ENCODE measurements at places on chromosomes 2 and 18.
A peak's percentile ranks its signal among the peaks of the same experiment; 100 is the strongest.

DNA sequence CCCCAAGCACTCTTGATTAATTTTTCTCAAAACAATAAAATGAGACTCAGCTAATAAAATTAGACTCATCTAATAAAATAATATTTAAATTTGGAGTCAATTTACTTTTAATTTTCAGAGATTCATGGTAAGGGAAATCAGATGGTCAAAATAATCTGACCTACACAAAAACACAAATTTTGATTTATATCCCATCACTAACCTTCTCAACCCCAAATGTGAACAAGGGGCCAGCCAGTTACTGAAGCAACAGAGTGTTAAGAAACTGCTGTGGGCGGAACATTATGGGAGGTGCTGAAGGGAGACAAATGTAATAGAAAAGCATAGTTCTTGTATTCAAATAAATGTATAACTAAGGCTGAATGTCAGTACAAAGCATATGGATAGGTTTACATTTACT is 28.5 kb upstream of the PPP3R1 start:
- DNase-seq = no peak

DNA sequence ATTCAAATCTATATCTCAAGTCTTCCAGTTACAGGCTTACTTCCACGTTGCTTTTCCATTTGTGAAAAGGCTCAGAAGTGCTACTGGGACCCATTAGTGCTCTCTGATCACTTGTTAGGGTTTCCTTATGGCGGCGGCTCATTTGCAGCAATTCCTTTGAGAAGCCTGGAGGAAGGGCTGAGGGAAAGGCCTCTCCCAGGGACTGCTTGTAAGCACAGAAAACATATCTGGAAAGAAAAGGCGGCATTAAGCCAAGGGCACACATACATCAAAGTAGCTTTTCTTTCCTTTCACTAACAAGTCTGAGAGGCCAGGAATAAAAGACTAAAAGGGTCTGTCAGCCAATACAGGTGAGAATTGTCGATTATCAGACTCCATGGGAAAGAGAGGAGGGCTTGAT is 39.4 kb upstream of the ITGB6 start:
- DNase-seq = no peak

GRCh38 chr2:86300496-86300895 is 36.9 kb downstream of the REEP1 start:
- DNase-seq = no peak

GRCh38 chr2:106892048-106892447 is 6.1 kb upstream of the ST6GAL2 start:
- no peak for DNase-seq

DNA sequence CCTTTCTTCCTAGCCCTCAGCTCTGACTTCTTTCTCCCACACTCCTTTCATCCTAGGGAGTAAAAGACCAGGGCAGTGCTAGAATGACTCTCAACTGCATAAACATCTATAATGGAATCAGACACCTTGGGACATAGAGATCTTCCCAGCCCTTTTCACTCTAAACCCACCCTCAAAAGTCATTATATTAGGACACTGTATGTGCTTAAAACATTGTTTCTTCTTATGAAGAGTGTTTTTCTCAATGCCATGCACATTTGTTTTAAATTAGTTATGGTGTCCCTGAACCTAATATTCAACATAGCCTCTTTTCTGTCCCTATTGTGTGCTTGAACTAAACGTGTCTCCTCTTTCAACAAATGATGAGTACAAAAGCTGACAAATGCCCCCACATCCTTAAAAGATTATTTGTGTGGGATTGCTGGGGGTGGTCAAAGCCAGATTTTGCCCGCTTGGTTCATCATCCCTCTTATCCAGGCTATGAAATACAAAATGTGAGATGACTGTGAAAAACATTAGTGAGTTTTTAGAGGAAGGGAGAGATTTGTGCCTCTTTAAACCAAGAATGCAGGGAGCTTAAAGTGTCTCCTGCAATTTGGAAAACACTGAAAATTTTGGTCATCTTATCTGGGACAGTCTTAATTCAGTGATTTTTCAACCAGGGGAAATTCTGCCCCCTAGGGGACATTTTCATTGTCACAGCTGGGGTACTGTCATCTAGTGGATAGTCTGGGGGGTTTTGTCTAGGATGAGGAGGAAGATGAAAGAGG is 29.0 kb downstream of the SERPINB5 start:
- no peak for DNase-seq

- no peak for DNase-seq
Observed at GRCh38 chr2:27054721-27055120, 3.3 kb downstream of the AGBL5 start.

DNA sequence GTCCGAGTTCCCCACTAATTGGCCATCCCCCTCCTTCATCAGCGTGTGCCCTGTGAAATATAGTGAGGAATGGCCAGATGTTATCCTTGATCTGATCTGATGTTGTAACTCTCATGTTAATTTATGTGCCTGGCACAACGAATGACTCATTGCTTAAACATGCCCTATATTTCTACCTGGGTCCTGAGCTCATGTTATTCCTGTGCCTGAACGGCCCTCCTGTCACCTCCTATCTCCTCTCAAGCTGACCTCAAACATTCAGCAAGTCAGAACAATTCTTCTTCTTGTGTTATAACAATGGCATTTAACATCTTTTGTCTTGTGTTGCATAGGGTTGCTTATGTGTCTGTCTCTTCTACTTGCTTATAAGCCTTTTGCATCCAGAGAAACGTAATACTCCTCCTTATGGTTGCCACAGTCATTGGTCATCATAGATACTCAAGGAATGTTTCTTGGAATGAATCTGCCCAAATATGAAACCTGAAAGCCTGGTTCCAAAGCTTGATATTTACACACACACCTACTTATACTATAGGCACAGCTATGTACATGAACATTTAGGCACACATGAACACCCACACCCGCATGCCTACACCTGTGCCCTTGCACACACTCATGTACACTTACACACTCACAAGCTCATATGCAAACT is 80.2 kb upstream of the PHLPP1 start:
- no peak for DNase-seq

- DNase-seq = no peak
Observed at GRCh38 chr2:113922784-113923183, 32.9 kb downstream of the ACTR3 start.

GRCh38 chr2:107633580-107634147 is 193.0 kb upstream of the RGPD4 start:
- no peak for DNase-seq

DNA sequence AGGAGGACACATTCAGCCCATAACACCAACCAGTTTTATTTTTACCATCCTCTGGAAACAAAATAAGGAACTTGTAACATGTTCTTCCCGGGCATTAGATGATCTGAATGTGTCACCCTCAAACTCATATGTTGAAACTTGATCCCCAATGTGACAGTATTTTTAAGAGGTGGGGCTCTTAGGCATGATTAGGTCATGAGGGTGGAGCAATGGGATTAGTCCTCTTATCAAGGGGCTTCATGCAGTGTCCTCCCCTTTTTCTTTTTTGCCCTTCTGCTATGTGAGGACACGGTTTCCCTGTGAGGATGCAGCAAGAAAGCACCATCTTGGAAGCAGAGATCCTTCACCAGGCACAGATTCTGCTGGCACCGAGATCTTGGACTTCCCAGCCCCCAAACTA is 401.5 kb upstream of the TRIB2 start:
- no peak for DNase-seq

- DNase-seq = no peak
Observed at GRCh38 chr18:35268821-35269220, 21.2 kb downstream of the ZSCAN30 start.

DNA sequence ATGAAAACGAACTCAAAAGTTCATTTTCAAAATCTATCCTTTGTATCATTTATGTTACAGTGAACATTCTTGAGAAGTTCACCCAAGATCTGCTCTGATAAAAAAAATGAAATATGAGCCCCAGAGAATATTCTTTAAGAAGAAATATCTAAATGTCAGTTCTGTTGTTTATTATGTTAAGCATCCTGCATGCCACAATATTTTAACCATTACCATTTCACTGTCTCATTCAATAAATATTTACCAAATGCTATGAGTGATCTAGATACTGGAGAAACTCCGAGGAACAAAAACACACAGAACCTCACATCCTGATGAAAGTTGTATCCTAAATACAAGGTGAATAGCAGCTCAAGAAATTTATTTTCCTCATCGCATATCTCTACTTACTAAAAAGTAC is 170.2 kb downstream of the ZNF385B start:
- no peak for DNase-seq

GRCh38 chr2:190791347-190791975 is 89.2 kb upstream of the GLS start:
- peak; percentile 35 for DNase-seq

Measured in stimulated activated CD8-positive, alpha-beta memory T cell treated with anti-CD3 and anti-CD28 coated beads, Interleukin-4, amount 100 ng/mL, for 4 hours (primary cell).